ENCODE measurements at places on chromosomes 13 and 19.

DNA sequence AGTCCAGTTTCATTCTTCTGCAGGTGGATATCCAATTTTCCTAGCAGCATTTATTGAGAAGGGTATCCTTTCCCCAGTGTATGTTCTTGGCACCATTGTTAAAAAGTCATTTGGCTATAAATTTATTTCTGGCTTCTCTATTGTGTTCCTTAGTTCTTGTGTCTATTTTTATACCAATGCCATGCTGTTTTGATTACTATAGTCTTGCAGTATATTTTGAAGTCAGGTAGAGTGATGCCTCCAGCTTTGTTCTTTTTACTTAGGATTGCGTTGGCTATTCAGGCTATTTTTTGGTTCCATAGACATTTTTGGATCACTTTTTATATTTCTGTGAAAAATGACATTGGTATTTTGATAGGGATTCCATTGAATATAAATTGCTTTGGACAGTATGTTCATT, 71.7 kb upstream of the MLNR start:
- DNase-seq, result no peak

GRCh38 chr13:85833921-85834320, 34.7 kb upstream of the SLITRK6 start:
- no peak for DNase-seq

- peak; percentile 74 for DNase-seq
Measured at GRCh38 chr19:16446724-16447368, 24.9 kb downstream of the EPS15L1 start.

GRCh38 chr13:113741191-113741668, 17.8 kb upstream of the TMEM255B start:
- DNase-seq, result no peak

- no peak for DNase-seq
Measured at GRCh38 chr19:31570718-31571117, 221.5 kb upstream of the TSHZ3 start.

DNA sequence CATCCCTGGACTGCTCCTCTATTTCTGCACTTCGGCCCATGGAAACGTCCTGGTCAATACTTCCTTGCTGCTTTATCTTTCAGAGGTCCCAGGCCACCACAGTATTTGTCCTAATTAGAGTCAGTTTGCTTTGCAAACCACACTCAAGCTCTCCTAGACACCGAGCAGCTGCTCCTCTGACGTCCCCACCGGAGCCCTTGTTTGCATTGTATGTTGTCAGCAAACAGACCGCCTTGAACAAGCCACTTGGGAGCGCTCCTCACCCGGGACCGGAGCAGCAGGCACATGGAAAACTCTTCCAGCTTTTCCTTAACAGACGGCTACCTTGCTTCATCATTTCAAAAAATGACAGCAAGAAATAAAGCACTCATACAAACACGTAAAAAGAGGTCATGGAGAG, 51.5 kb upstream of the GTF3A start:
- DNase-seq, result peak; percentile 59

GRCh38 chr13:95571941-95572340, 19.4 kb downstream of the CLDN10 start:
- DNase-seq, result no peak

- DNase-seq, result no peak
Measured at GRCh38 chr19:46555628-46556280, 45.4 kb upstream of the CALM3 start.

DNA sequence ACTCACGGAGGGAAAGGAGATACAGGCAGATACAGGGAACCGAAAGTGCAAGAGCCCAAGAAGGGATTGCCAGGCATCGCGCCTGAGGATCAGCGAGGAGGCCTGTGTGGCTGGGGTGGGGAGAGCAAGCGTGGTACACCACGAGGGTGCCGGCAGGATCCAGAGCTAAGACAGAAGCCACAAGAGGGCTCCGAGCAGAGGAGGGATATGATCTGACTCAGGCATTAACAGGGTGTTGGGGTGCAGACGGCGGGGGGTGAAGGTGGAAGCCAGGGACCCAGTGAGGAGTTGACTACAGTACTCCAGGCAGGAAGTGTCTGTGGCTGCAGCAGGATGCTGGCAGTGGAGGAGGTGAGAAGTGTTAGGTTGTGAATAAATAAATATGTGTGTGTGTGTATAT, 5.4 kb upstream of the PPP1R37 start:
- DNase-seq, result no peak

GRCh38 chr19:15836330-15837220, 21.1 kb upstream of the OR10H1 start:
- peak; percentile 84 for DNase-seq

GRCh38 chr13:93060144-93060543, 166.5 kb upstream of the GPC6 start:
- DNase-seq, result no peak

- DNase-seq, result no peak
Measured at GRCh38 chr19:44623626-44624025, 10.3 kb downstream of the IGSF23 start.

DNA sequence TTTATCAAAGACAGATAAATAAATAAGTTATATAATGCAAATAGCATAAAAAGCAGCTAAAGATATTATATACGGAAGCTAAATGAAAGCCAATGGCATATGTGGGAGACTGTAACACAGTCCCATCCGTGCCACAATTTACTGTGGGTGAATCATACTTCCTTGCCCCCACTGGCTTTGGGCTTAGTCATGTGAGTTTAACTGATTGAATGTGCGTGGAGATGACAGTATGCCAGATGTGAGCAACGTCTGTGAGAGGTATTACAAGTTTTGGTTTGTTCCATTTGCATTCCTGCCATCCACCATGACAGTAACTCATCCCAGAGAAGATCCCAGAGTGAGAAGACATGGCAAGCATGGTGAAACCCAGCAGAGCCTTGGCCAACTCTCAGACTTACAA, 340.0 kb downstream of the SUCLA2 start:
- DNase-seq, result no peak

DNA sequence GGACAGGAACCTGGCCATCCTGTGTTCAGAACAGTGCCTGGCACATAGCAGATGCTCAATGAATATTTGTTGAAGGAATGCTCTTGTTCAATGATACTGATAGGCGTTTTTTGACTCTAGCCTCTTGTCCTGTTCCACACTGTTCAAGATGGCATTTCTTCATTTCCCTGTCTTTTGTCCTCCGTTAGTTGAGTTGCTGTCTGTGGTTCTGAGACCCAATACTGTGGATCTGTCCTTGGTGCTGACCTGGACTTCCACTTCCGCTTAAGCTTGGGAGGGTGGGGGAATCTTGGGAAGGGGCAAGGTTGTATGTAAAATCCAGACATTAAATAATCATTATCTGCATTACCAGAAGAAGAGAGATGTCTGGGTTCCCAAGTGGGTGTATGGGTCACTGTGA, 8.3 kb upstream of the KCNN4 start:
- no peak for DNase-seq

DNA sequence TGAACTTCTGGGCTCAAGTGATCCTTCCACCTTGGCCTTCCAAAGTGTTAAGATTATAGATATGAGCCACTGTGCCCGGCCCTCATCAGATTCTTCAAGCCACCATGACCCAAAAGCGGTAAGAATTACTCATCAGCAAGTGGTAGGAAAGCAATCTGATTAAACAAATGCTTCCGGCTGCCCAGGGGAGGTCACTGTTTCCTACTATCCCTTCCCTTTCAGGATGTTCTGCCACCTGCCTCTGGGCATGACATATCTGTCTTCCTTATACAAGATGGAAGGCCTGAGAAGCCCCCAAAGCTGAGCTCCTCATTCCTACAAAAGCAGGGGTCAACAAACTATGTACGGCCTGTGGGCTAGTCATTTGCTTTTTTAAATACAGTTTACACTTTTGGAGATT, 7.0 kb downstream of the ABHD8 start:
- DNase-seq, result no peak

DNA sequence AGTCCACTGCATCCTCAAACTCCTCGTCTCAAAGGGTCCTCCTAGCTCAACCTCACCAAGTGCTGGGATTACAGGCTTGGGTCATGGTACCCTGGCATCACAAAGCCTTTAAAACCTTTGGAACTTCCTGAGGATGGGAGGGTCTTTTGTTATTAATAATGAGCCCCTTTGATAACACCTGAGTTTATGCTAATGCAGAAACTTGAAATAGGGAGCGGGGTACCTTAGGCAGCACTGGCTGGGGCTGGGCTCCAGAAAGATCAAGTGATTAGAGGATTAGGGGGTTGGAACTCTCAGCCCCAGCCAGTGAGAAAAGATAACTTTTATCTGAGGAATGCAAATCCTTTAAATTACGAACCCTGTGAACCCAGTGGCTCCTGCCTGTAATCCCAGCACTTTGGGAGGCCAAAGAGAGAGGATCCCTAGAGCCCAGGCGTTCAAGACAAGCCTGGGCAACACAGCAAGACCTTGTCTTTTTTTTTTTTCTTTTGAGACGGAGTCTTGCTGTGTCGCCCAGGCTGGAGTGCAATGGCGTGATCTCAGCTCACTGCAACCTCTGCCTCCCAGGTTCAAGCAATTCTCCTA, 9.3 kb upstream of the PSPC1 start:
- DNase-seq, result no peak

DNA sequence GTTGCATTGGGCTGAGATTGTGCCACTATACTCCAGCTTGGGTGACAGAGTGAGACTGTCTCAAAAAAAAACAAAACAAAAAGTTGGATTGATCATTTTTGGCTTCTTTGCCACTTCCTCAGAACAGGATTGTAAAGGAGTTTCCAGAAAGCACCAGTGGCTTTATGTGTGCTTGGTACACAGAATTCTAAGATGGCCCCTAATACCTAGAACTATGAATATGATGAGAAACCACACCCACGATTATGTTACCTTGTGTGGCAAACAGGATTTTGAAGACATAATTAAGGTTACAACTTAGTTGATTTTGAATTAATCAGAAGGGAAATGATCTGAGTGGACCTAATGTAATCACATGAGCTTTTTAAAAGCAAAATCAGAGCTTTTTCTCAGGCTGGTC, 26.5 kb downstream of the CEACAM1 start:
- no peak for DNase-seq

DNA sequence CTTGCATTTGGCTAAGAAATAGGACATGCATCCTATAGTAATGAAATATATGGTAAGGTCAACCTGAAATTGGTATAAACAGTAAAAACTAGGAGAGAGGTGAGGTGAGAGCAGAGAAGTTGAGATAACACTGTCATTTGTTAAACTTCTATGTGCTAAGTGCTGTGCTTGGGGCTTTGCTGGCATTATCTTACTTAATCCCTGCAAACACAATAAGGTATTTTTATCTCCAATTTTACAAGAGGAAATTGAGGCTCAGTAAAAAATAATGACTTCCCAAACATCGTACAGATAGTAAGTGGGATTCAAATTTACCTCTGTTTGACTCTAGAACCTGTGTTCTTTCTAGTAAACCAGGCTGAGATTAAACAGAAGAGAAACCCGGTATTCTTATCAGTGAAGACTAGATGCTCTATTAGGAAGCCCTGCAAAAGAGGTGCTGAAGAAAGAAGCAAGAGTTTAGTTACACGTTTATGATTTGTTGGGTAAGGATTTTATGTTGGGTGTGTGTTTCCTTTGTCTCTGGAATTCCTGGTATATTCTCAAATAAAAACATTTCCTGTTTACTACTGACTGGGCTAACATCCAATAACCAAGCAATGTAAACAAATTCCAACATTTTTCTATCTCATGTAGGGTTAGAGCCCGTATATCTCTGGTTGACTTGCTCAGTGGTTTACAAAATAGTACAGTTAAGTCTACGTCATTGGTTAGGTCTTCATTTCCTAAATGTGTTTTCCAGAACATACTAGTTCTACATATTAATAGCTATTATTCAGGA, 137.3 kb upstream of the FNDC3A start:
- DNase-seq, result no peak

GRCh38 chr19:49946415-49946814, 14.6 kb downstream of the SIGLEC11 start:
- no peak for DNase-seq

- DNase-seq, result no peak
Measured at GRCh38 chr13:65292488-65292901, 1937.6 kb downstream of the PCDH9 start.

GRCh38 chr13:37085606-37086005, 19.9 kb downstream of the CSNK1A1L start:
- no peak for DNase-seq

DNA sequence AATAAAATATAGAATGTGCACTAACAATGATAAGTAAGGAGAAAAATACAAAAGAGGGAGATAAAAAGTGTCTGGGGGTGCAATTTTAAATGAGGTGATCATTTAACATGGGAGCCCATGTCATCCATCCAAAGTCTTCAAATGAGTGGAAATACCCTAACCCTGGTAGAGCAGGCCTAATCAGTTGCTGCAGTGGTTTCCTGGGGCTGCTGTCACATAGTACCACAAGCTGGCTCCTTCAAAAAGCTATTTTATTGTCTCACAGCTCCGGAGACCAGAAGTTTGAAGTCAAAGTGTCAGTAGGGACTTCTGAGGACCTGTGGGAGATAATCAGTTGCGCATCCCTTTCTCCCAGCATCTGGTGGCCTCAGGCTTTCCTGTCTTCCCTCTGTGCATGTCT, 717.9 kb downstream of the DIAPH3 start:
- no peak for DNase-seq

- DNase-seq, result no peak
Measured at GRCh38 chr19:2371656-2372055, 11.6 kb downstream of the TMPRSS9 start.

GRCh38 chr19:52099497-52100138, 4.1 kb upstream of the ZNF841 start:
- no peak for DNase-seq

DNA sequence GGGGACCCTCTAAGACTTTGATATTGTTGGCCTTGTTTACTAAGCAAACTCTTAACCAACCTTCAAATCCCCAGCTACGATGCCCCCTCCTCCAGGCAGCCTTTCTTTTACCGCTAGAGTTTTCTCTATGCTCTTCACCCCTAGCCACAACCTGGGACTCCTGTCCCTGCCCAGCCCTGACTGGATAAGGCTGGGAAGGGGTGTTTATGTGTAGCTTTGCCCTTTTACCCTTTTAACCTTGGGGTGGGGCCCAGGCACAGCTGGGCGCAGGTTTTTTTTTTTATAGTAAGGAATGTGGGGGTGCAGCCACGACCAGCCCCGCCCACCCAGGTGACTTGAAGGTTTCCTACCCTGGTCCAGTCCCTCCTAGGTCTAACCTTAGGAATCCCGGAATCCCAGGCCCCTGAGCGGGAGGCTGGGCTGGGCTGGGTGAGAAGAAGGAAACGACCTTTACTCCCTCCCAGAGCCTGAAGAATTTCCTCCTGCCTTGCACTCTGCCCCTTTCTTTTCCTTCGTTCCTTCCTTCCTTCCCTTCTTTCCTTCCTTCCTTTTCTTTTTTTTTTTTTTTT, 12.2 kb downstream of the TJP3 start:
- DNase-seq, result no peak

DNA sequence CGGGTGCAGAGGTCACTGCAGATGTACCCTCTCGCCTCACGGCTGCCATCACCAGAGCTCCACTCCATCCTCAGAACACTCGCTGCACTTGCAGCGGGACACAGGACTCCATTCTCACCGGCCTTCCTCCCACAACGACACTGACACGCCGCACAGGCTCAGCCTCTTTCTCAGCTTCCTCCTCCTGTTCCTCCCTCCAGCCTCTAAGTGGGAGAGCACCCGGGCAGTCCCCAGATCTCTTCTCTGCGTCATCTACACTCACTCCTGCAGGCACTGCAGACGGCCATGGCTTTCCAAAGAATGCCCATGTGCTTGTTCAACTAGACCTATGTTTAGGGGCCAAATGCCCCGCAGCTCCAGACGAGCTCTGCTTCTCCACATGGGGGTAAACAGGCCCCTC, 14.3 kb upstream of the FKRP start:
- no peak for DNase-seq

GRCh38 chr19:8571006-8571411, 6.2 kb downstream of the MYO1F start:
- no peak for DNase-seq

Measured in HuH-7 (cell line).